ENCODE measurements at places on chromosomes 7 and 10.

DNA sequence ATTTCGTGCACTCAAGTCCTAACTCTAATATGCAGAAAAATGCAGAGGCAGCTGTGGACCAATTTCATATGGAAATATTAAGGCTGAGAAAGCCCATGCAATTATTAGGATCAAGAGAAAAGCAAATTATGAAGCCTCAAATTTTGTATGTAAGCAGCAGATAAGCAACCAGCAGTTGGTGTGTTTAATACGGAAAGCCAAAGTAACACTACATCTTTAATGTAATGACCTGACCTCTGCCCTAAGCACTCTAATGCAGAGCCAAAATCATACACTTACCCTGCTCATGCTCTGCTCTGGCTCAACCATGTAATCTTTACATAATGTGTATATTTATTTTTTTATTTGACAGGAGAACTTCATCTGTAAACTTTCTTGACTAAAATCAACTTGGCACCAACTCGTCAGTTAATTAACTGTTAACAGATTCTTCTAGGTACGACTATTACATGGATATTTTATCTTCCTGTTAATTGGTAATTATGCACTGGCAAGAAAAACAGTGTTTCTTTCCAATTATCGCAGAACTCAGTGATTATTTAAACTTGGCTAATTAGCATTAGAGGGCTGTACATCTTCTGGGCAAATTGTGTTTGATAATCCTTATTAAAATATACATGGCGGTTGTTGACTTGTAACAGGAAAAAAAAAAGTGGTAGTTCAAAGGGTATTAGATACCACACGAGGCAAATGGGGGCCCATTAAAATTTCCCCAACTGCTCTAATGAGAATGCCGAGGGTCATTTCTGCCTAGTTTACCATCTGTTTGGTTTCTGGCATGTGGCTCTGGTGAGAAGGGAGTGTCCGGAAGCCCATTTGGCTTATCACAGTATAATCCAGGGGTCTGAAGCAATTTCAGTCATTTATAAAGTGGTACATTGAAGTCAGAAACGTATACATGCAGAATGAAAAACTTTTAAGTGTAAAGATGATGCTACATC lies 94.5 kb downstream of the RELN start:
- DNase-seq, result no peak

DNA sequence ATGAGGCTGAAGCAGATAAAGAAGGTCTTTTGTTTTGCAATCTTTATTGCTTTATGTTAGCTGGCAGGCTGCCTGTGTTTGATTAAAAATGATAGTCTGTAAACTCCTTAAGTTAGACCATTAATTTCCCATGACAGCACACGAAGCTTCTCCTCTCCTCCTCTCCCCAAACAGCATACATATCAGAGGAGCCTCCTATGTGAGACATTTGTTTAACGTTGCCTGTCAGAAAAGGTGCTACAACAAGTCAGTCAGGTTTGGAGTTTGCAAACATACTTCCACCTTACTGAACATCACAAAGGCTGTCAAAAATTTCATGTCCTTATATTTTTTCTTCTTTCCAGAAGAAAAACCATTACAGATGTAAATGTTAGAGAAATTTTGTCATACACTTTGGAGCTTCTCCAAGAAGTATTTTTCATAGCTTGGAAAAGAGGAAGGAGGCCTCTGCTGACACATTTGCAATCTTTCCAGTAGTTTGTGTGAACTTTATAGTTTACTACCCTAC lies 393.1 kb downstream of the EXOC4 start:
- no peak for DNase-seq

DNA sequence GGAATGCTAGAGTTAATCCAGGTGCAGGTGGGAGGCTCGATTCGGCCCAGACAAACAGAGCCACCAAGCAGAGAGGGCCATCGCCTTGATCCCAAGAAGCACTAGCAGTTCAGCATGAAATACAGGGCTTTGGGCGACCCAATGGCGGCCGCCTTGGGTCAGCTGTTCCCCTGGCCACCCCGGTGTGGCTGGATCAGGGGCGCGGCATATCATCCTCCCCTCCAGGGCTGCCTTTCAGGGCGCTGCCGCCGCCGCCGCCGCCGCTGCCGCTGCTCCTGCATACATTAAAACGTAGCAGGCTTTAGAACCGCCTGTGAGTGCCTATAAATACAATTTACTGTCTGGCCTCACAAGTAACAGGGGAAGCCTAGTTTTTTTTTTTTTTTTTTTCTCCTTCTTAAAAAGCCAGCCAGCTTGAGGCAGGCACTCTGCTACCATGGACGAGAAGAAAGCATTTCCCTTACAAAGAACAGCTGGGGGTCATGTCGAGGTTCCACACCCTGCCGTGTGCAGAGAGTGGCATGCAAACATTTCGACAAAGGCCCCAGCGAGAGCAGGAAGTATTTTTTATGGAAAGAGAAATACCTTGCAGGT lies 57.7 kb upstream of the EFCAB10 start:
- DNase-seq, result no peak

DNA sequence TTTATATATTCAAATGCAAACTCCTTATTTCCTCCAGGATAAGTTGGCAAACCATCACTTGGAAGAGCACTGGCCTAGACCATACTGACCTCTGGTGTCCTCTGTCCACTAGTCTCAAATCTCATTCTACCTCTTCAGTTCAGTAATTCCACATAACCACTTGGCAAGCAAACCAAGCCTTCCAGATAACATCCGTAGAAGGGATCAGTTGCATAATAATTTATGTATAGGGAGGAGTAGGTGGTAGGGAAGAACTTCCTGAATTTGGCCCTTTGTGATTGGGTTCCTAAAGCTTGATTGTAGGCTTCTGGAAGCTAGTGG lies 55.0 kb downstream of the WAC start:
- DNase-seq, result no peak

DNA sequence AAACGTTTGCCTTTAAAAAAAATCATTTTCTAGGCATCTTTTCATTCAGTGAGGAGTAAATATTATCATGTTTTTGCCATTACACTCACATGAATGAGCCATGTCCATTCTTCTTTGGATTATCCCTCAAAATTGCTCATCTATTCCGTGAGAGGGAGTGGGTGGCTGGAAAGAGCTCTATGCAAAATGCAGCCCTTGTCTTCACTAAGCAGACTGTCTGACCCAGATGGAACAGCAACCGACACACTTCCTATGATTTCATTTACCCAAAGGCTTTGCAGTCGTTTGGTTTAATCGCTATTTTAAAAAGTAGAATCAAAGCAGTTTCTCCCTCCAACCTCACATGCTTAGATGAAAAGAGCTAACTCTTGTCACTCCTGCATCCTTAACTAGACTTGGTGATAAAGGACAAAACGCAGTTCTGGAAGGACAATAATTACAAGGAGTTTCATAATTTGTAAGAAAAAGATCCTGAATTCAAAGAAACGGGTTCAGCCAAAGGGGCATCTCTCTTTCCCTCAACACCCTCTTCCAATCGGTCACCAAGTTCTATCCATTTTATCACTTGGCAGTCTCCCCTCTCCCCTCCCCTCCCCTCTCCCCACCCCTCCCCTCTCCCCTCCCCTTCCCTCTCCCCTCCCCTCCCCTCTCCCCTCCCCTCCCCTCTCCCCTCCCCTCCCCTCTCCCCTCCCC lies 198.1 kb upstream of the STK17A start:
- no peak for DNase-seq

DNA sequence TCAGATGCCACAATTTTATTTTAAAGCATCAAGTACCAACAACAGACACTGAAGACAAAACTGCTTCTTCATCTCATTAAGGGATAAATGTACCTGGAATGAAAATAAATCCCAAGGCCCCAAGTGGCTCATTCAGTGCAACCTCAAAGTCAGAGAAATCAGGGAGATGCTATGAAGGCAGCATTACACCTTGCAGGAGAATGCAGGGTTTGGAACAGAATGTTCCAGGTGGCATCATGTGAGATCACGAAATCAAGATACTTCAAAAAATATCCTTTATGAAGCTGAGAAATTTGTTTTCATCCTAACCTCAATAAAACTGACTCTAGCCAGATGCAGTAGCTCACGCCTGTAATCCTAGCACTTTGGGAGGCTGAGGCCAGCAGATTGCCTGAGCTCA lies 477.1 kb downstream of the PLXNA4 start:
- DNase-seq, result no peak

- DNase-seq, result no peak
Observed at GRCh38 chr10:72524489-72524888, 101.4 kb downstream of the MICU1 start.

DNA sequence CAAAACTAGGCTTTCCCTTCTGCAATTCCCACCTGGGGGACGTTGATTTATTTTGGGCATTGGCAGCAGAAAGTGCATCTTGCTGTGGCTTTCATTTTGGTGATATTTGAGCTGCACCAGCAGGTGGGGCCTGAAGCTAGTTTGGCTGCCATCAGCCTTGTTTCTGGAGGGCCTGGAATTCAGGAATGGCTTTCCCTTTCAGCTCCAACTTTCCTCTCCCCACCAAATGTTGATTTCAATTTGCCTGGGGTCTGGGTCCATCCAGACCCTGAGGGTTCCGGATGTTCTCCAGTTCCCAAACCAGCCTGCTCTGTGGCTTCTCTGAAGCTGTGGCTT lies 640.4 kb downstream of the TYW1 start:
- DNase-seq, result no peak

DNA sequence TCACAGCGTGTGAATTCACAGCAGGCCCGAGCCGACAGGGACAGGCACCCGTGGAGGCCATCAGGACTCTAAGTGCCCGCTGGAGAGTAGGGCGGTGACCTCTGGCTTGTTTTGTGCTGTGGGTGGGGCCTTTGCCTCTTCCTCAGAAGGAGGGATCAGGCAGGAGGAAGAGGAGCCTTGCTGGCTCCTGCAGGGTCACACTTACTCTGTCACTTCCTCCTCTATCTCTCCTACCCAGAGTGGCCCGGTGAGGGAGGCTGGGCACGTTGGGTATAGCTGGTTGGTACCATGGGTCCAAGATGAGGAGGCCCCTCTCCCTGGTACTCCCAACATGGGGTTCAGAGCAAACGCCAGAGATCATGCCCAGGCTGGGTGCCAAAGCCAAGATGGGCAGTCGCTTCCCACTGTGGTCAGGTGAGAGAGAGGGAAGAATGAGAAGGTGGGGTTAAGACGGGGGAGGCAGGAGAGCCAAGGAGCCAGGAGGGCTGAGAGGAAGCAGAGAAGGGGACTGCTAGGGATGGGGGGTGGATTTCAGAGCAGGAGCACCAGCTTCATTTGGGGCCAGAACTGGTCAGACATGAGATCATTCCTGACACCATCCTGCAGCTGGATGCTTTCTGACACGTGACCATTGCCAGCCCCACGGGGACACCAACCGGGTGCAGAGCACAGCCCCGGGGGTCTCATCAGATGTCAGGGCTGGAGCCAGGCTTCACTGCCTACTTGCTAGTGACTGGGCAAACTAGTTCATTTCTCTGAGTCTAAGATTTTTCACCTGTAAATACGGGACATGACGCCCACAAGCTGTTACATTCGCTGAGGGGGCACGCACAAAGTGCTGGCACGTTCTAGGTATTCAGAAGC lies 54.8 kb upstream of the CACUL1 start:
- no peak for DNase-seq

- peak; percentile 9 for DNase-seq
Observed at GRCh38 chr10:47027784-47028260, 116.6 kb downstream of the PTPN20 start.

- no peak for DNase-seq
Observed at GRCh38 chr10:58281092-58281752, 12.3 kb downstream of the CISD1 start.
